ENCODE measurements at places on chromosomes 13 and 19.
A peak's percentile ranks its signal among the peaks of the same experiment; 100 is the strongest.

GRCh38 chr13:77494226-77494625 is 41.3 kb upstream of the SCEL start:
- DNase-seq: no peak

GRCh38 chr13:66967811-66968597 is 262.1 kb downstream of the PCDH9 start:
- no peak for DNase-seq

DNA sequence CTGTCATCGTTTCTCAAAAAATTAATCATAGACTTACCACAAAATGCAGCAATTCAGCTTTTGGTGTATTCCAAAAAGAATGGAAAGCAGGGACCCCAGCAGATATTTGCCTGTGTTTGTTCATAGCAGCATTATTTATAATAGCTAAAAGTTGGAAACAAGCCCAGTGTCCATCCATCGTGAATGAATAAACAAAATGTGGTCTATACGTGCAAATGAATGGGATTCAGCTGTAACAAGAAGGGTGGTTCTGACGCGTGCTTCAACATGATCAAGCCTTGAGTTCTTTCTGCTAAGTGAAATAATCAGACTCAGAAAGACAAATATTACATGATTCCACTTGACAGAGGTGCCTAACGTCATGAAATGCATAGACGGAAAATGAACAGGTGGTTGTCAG is 36.4 kb downstream of the PSG11 start:
- no peak for DNase-seq

DNA sequence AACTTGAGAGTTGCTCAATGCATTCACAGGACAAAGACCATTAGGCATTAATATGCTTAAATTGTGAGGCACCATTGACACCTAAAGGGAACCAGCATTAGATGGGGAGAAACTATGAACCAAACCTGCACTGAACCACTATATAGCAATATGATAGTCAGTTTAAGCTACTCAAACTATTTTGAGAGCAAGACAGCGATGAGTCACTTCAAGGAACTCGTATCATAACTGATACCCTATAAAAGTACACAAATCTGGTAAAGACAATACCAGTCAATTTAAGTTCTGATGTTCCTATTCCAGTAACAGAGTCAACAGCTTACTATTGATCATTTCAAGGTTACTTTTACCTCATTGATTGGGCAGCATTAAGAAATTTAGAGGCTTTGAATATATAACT is 151.3 kb upstream of the ATXN8OS start:
- DNase-seq: no peak

DNA sequence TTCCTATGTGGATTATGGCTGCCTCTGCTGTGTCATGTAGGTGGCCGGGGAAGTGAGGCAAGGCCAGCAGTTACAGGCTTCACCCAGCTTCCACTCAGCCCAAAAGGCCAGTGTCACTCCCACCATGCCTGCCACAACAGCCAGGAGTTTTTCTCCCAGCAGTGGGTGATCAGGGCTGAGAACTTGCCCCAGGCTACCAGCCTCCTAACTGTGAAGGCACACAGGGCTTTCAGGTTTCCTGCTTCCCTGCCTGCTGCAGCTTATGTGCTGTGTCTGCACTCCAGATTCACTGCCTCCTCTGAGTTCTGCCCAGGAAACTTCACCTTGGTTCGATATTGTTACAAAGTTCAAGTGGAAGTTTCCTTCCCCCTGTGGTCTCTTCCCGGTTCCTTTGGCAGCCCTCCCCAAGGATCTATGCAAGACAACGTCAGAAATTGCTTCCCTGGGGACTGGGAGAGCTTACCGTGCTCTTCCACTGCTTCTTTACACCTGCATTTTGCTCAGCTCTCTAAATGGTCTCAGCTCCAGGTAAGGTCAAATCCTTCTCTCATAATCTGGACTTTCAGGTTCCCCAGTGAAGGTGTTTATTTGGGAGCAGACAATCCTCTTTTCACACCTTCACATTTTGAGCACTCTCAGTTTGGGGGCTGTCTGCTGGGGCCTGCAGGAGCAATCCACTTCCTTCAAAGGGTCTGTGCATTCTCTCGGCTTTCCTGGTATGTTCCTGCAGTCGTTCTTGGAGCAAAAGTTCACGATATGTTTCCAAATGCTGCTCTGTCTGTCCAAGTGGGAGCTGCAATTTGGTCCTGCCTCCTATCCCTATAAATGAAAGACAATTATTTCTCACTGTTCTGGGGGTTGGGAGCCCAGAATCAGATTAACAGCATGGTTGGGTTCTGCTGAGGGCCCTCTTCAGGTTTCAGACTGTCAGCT is 1730.1 kb upstream of the PRR20A start:
- no peak for DNase-seq

DNA sequence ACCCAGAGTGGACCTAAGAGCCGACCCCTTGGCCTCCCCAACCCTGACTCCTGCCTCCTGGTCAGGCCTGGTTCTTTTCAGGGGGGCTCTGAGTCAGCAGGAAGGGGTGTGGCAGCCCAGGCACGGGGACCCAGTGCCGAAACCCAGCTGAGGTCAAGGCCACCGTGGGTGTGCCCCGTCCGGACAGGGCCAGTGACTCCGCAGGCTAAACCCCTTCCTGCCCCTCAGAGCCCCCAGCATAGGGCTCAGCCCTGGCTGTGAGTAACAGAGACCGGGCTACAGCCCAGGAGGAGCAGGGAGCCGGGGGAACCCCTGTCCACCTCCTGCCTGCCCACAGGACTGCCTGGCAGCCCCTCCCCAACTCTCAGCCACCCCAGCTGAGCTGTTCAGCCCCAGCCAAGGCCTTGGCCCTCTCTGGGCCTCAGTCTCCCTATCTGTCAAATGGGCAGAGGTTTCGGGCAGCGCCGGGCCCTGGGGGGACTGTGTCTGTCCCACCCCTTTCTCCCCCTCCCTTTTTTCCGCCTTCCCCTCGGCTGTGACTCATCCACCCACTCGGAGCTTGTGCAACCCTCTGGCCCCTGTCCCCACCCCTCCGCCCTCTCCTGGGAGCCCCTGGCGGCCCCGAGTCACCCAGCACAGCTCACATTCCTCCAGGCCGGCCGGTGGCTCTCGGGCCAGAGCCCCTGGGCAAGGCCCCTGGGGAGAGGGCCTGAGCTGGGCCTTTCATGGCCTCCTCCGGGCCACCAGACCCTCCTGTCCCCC is 8.6 kb downstream of the ZBTB7A start:
- DNase-seq: peak; percentile 90

- DNase-seq: no peak
These were observed at the start of gene GPR18 for GRCh38 chr13:99258210-99258860. Gene GPR18 (minus strand): TSS chr13:99258379. CDS start chr13:99255872, 2,507 bp downstream.

- DNase-seq: peak; percentile 38
These were observed 82.2 kb downstream of the HS6ST3 start for GRCh38 chr13:96172066-96172465.

GRCh38 chr13:58476206-58476918 is 844.8 kb downstream of the PCDH17 start:
- DNase-seq: no peak

DNA sequence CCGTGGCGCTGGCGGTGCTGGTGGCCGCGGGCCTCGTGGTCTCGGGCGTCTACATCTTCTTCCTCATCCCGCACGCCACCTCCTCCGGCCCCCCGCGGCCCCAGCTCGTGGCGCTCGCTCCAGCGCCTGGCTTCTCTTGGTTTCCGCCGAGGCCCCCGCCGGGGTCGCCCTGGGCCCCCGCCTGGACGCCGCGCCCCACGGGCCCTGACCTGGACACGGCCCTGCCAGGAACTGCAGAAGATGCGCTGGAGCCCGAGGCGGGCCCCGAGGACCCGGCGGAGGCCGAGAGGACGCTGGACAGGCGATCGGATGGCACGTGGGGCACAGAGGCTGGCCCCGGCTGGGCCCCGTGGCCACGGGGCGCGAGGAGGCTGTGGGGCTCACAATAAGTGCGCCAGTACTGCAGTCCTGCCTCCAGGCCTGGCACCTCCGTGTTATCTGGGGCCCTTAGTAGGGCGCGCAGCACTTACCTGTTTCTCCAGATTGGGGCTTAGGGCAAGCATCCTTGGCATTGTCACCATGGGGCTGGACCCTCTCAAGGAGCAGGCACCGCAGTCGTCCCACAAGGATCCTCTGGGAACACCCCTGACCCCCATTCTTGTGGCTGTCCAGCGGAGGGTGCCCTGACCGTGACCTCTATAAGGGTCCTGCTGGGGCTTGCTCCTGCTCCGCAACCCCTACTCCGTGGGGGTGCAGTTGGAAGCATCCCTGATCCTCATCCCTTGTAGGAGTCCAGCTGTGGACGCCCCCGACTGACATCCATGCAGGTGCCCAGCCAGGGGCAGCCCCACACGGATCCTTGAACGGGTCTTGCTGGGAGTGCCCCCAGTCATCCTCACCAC is 1.5 kb downstream of the RNF225 start:
- DNase-seq: no peak

GRCh38 chr19:56988299-56988698 is 131.5 kb upstream of the USP29 start:
- DNase-seq: no peak

- DNase-seq: no peak
These were observed 19.2 kb upstream of the C2CD4C start for GRCh38 chr19:428149-428548.

GRCh38 chr19:11693505-11694499 is 44.9 kb downstream of the ZNF823 start:
- DNase-seq: peak; percentile 57
